ENCODE measurements at places on chromosomes 5 and 9.

DNA sequence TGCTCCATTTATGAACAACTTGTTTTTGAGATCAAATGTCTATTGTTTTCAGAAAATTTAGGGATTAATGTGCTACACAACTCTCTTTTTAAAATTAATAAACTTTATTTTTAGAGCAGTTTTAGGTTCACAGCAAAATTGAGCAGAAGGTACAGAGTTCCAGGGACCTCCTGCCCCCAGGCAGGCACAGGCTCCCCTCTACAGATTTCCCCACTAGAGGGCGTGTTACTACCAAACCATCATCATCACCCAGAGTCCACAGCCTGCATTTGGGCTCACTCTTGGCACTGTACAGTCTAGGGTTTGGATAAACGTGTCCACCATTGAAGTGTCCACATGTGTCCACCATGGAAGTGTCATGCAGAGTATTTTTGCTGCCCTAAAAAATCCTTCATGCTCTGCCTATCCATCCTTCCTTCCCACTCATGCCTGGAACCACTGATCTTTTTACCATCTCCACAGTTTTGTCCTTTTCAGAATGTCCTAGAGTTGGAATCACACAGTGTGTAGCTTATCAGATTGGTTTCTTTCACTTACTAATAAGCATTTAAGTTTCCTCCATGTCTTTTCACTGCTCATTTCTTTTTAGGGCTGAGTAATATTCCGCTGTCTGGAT, 61.7 kb downstream of the MRPL36 start:
- no peak for DNase-seq

GRCh38 chr9:26658476-26658875, 234.1 kb downstream of the CAAP1 start:
- DNase-seq = no peak

DNA sequence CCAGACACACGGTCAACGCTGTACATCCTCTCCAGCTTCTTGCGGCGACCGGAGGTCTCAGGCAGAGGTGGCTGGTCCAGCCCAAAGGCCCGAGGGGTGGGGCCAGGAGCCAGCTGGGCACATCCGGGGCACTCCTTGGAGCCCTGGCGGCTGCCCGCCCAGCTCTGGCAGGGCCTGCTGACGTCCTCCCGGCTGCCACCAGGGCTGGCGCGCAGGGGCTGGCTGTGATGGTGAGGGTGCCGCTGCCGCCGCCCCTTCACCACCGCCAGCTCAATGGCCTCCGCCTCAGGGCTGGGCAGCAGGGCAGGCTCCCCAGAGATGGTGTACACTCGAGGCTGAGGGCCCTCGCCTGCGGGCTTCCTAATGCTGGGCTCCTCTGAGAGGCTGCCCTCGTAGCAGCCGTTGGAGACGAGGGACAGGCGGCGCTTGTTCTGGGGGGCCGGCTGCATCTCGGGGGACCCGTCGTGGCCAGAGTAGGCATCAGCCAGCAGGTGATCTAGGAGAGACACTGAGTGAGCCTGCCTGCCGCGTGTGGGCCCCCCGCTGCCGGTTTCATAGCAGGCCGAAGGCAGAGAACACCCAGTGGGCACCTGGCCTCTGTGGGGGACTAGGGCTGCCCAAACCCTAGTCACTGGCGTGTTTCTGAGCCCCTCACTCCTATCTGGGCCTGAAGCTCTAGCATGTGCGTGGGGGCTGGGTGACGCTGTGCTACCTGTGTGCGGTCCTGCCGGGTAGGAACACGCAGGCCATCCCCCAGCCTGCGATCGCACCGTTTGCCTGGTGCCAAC, 1.5 kb downstream of the NSMF start:
- peak; percentile 33 for DNase-seq

DNA sequence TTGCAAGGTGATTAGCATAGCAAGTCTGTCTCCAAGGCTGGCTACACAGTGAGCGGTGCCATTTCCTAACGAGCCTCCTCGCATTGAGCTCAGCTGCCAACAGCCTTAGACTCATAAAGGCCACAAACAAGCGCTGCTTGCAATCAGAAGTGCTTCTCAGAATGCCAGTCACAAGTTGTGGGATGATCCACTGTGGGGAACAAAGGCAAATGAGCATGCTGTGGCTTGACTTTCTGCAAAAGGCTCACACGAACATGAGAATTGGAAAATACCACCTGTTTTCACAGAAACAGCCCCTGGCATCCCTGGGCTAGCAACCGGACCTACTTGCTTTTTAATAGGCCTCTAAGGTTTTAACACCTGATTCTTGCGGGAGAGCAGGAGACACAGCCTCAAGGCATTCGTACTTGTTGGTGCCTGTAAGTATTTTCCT, 215.5 kb downstream of the FANCC start:
- DNase-seq = no peak

- DNase-seq = peak; percentile 75
These were observed 688 bp downstream of the CNTLN start for GRCh38 chr9:17135295-17136160.

DNA sequence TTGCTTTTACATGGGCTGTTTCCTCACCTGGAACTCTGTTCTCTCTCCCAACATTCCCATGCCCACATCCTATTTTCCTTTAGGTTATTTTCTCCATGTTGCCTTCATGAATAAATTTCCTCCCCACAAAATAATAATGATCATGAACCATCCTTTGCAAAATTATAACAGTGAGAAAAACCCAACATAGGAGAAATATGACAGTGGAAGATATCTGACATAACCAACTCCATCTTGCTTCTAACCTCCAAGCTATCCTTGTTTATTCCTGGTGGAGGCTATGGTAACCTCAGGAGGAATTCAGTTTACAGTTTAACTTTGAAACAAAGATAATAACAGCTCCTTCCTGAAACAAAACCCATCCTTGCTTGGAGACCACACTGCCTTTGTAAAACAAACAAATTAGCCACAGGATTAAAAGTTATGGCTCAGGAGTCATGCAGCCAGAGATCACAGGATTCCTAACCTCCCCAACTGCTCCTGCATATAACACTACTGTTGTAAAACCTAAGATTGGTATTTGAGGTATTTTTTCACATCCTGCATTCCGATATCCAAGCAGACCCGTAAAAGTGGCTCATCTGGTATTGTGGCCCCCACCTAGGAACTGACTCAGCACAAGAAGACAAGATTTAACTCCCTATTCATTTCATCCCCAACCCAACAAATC, 212.4 kb downstream of the TRIM32 start:
- DNase-seq = no peak

DNA sequence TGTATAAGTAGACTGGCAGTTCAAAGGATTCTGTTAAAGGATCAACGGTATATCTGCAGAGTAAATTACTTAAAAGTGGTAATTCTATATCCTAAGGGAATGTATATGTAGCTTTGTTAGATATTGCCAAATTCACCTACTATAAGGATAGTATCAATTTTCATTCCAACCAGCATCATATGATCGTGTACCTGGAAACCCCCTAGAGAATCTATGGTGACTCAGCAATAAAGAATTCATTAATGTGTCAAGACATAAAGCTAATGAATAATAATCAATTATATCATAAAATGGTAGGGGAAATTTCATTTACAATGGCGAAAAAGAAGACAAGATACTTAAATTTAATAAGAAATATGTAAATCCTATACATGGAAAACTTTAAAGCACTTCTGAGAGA, 234.1 kb upstream of the ACTBL2 start:
- no peak for DNase-seq

- DNase-seq = peak; percentile 75
These were observed 123.8 kb upstream of the LIFR start for GRCh38 chr5:38680094-38680825.

- no peak for DNase-seq
These were observed 484.8 kb downstream of the ZSWIM6 start for GRCh38 chr5:61816585-61817450.

- DNase-seq = no peak
These were observed 311.3 kb downstream of the TUSC1 start for GRCh38 chr9:25366906-25367305.

GRCh38 chr9:94026816-94027215, 57.4 kb upstream of the PTPDC1 start:
- no peak for DNase-seq

All from right hindlimb (tissue), 1 donor.